ENCODE measurements at places on chromosomes 3 and 15.

DNA sequence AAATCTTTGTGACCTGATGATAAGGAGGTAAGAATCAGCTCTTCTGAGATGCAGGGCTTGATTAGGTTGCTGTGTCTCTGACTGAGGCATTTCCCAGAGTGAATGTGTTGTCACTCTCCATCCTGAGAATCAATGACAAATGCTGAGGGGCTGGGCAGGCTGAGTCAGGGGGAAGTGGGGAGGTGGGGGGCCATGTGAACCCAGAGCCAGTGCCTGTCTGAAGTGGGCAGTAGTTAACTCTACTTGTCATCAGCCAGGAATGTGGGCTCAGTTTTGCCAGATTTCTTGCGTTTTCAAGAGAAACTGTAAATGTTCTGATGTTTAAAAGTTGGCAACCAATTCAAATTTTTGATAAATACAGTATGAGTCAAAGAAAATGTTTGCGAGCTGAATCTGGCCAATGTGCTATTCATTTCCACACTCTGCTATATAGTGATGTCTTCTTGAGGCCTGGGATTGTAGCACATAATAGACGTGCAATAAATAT is 3.1 kb upstream of the BNC1 start:
- peaks cover 51% of the 10 kb centered on the region for H3K27me3 ChIP-seq
- no peak overlapping the region for H3K4me3 ChIP-seq
- no peak for DNase-seq
- peaks cover 17% of the 10 kb centered on the region for H3K4me1 ChIP-seq
- H3K36me3 ChIP-seq = no peaks in the 10 kb centered on the region
- peak overlapping the region; percentile 84 for H3K27ac ChIP-seq

DNA sequence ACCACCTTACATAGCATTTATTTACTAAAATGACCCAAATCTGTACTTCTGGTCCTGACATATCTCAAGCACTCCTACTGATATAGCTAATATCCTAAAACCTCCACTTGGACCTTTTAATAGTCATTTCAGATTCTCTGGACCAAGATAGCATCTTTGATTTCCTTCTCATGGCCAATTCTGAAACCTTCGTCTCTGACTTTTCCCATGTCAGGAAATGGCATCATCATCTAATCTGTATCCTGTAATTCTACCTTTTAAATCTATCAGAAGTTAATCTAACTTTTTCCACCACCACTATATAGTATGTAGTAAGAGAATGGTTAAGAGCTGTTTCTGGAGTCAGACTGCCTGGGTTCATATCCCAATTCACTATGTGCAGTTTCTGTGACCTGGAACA is 16.2 kb downstream of the STX19 start:
- H3K4me3 ChIP-seq = no peak overlapping the region
- H3K4me1 ChIP-seq = no peaks in the 10 kb centered on the region
- H3K27me3 ChIP-seq = no peaks in the 10 kb centered on the region
- no peak for DNase-seq
- no peak overlapping the region for H3K27ac ChIP-seq

DNA sequence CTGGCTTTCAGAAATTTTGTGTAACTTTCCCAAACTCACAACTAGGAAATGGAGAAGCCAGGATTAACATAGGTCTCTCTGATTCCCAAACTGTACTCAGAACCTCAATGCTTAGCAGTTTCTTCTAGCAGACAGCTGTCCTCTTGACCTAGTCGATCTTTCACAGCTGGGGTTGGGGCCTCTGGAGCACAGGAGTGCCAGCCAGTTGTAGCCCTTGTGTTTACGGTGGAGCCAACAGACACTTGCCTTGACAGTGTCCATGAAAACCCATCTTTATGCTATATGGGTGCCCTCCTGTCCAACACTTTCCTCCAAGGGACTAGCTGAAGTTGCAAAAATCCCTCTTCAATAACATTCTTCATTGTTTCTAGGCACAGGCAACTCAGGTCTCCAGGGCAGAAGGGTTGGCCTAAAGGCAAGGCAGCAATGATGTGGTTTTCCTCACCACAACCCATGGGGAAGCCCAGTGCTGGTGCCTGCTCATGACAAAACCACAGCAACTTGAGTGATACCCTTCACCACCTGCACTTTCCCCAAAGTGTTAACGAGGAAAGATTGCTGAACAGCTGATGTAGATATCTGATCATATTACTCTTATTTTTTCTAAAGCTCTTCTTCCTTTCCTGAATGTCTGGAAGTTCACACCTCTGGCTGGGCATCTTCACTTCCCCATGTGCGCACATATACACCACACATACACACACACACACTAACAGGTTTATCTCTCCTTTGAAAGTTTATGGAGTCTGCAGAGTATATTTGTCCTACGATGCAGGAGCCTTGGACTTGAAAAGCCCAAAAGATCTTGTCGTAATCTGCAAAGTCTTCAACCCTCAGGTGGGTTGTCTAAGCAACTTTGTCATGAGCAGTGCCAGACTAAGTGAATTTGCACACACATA is 11.0 kb upstream of the KNG1 start:
- no peaks in the 10 kb centered on the region for H3K4me1 ChIP-seq
- no peak for DNase-seq
- no peak overlapping the region for H3K4me3 ChIP-seq
- peaks cover 12% of the 10 kb centered on the region for H3K27me3 ChIP-seq
- H3K36me3 ChIP-seq = no peaks in the 10 kb centered on the region
- H3K27ac ChIP-seq = no peak overlapping the region

DNA sequence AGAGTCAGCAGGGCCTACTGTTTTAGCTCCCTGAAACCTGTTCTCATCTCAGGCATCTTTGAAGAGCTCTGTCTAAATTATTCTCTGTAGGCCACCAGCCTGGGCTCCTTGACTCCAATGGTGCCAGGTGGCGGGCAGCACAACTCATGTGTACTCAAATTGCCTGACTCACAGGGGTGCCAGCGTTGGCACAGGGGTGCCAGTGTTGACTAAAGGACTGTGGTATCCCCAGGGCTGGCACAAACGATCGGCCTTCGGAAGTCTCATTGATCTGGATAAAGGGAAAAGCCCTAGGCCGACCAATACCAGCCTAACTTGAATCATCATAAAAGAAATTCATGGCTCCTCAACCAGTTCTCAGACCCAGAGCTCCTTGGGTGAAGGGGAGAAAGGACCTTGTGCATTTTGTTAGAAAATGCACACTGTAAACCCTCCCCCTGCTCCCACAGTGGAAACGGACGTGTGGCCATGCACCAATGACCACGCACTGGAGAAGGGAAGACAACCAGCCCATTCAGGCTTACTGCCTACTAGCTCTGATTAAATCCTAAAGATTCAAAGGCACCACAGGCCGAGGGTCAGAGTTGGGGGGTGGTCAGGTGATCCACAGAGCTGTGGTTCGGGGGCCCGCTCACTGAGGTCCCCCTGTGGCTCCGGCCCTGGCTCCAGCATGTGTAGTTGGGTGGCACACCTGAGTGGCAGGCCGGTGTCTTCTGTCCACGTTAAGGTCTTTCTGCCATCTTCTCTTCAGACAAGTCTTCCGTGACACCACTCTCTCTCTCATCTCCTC is 68.9 kb downstream of the NIPA2 start:
- no peaks in the 10 kb centered on the region for H3K4me1 ChIP-seq
- DNase-seq = no peak

GRCh38 chr3:48463703-48464102 is 17.2 kb downstream of the ATRIP start:
- no peak overlapping the region for H3K4me3 ChIP-seq
- DNase-seq = no peak
- no peaks in the 10 kb centered on the region for H3K27me3 ChIP-seq
- H3K4me1 ChIP-seq = peaks cover 53% of the 10 kb centered on the region
- H3K36me3 ChIP-seq = peaks cover 15% of the 10 kb centered on the region
- H3K27ac ChIP-seq = no peak overlapping the region

DNA sequence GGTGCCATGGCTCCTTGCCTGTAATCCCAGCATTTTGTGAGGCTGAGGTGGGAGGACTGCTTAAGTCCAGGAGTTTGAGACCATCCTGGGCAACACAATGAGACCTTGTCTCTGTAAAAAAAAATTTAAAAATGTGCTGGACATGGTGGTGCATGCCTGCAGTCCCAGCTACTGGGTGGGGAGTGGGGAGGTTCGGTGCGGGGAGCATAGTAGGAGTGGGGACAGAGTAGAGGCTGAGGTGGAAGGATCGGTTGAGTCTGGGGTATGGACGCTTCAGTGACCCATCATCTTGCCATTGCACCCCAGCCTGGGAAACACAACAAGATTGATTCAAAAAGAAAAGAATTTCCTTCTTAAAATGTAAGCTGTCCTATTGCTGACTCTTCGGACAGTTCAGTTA is 1490.0 kb upstream of the GBE1 start:
- H3K4me1 ChIP-seq = no peaks in the 10 kb centered on the region
- H3K4me3 ChIP-seq = no peak overlapping the region
- no peaks in the 10 kb centered on the region for H3K36me3 ChIP-seq
- no peaks in the 10 kb centered on the region for H3K27me3 ChIP-seq
- H3K27ac ChIP-seq = no peak overlapping the region

DNA sequence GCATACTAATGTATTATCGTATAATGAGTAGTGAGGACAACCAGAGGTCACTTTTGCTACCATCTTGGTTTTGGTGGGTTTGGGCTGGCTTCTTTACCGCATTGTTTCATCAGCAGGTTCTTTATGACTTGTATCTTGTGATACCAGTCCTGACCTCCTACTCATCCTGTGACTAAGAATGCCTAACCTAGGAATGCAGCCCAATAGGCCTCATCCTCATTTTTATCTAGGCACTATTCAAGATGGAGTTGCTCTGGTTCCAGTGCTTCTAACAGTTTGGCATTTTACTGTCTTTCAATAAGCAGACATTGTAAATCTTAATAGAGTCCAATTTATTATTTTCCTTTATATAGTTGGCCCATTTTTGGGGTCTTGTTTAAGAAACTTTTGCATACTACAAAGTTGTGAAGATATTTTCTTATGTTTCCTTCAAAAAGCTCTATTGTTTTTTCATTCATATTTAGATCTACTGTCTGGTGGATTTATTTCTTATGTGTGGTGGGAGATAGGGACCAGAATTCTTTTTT is 60.8 kb upstream of the RNU6-1 start:
- no peak overlapping the region for H3K4me3 ChIP-seq
- no peaks in the 10 kb centered on the region for H3K27me3 ChIP-seq
- no peak for DNase-seq
- no peaks in the 10 kb centered on the region for H3K4me1 ChIP-seq

GRCh38 chr3:32303977-32304881 is 65.7 kb downstream of the CMTM8 start:
- H3K27me3 ChIP-seq = no peaks in the 10 kb centered on the region
- H3K4me3 ChIP-seq = no peak overlapping the region
- no peak overlapping the region for H3K27ac ChIP-seq
- DNase-seq = no peak
- H3K36me3 ChIP-seq = no peaks in the 10 kb centered on the region

DNA sequence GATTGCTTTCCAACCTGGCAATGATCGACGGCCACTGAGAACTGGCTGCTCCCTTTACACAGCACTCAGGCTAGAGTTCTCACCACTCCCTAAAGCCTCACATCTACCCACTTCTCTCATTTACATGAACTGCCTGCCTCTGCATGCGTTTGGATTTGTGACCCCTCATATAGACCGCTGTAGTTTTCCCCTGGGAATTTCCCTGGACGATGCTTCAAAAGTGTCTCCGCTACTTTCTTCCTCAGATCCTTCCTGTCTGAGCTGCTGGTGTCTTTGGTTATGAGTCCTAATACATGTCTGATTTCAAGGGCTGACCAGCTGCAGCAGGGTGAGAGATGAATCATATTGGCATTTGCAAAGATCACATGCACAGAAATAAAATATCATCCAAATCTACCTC is 116.7 kb upstream of the ETV5 start:
- no peak for DNase-seq
- H3K36me3 ChIP-seq = no peaks in the 10 kb centered on the region
- H3K4me3 ChIP-seq = no peak overlapping the region
- peaks cover 6% of the 10 kb centered on the region for H3K4me1 ChIP-seq
- no peak overlapping the region for H3K27ac ChIP-seq
- peaks cover 14% of the 10 kb centered on the region for H3K27me3 ChIP-seq

GRCh38 chr3:188404124-188404523 is 250.2 kb downstream of the LPP start:
- no peak overlapping the region for H3K27ac ChIP-seq
- H3K27me3 ChIP-seq = no peaks in the 10 kb centered on the region
- no peaks in the 10 kb centered on the region for H3K36me3 ChIP-seq
- no peak for DNase-seq
- H3K4me3 ChIP-seq = no peak overlapping the region

GRCh38 chr3:138768946-138769345 is 65.8 kb downstream of the PIK3CB start:
- peaks cover 6% of the 10 kb centered on the region for H3K4me1 ChIP-seq
- DNase-seq = no peak
- no peak overlapping the region for H3K27ac ChIP-seq
- no peaks in the 10 kb centered on the region for H3K27me3 ChIP-seq
- peaks cover 32% of the 10 kb centered on the region for H3K36me3 ChIP-seq

DNA sequence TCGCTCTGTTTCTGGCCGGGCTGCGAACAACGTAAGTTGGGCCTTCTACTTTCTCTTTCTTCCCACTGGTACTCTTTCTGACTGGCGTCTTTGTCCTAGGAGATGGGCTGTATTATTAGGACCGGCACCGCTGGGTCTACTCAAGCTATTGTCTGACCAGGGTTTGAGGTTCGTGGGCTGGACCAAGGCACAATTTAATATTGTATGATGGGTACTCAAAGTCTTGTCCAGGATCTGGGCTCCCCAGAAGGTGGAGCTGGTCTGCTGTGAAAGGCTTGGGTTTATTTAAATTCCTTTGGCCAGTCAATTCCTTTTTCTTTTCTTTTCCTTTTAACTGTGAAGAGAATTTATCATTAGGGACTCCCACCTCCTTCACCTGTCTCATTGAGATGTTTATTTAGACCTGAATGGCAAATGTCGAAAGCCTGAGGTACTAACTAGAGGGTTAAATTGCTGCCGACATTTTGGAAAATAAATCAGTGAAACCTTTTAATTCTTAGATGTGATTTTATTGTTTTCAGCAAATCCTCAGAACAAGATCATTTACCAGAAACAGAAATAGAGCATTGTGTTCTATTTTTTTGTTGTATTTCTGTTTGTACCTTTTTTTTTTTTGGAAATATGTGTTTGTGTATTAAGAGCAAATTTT is 410 bp downstream of the LRRC49 start:
- peaks cover 7% of the 10 kb centered on the region for H3K4me1 ChIP-seq
- no peaks in the 10 kb centered on the region for H3K36me3 ChIP-seq
- H3K27ac ChIP-seq = peak overlapping the region; percentile 82
- no peaks in the 10 kb centered on the region for H3K27me3 ChIP-seq

DNA sequence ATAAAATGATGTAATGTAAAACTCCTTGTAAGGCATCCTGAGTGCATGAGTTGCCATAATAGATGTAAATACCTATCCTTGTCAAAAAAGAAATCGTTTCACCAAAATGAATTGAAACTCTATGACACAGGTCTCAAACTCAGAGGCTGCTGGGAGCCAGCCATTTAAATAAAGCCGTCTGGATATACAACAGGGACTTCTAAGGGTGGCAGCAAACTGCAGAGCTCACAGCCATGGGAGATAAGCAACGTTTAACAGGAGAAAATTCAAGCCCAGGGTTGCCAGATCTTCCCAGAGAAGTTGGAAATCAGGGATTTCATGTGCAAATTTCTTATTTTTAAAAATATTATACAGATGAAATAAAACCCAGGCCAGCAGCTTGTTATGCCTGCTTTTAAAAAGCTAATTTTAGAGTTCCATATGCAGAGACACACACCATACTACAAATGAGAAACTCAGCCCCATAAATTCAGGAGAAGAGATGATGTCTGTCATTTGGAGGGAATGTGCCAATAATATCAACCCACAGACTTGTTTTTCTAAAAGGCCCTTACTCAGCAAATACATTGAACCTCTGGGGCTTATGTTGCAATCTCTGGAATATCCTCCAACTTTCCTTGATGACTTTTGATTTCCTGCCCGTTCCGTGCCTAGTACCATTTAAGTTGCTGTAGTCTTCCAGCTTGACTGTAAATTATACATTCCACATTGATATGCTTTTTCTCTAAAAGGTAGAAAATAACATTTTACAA is 75.6 kb downstream of the AQP9 start:
- H3K36me3 ChIP-seq = no peaks in the 10 kb centered on the region
- H3K4me3 ChIP-seq = no peak overlapping the region
- H3K4me1 ChIP-seq = no peaks in the 10 kb centered on the region
- H3K27ac ChIP-seq = no peak overlapping the region

All from esophagus squamous epithelium (tissue), 5 donors.